ENCODE measurements at places on chromosomes 6 and 20. TPM values are rescaled to one million over a fixed set of nuclear protein-coding genes. Genes with fewer than 3 reads are reported as not detected.

Gene CCN6
- not detected for total RNA-seq

Gene RIPOR2
- total RNA-seq = 1.1 TPM

Gene ATP9A
- 23.2 TPM for total RNA-seq

Gene SLC17A9
- total RNA-seq = 7.9 TPM

Gene LAMA4
- total RNA-seq = 472 TPM

Gene FAM217A
- total RNA-seq = not detected

Gene CGA
- total RNA-seq = 0.28 TPM

Gene GJA10
- not detected for total RNA-seq

Gene PSORS1C2
- total RNA-seq = not detected

Gene SYTL3
- 6.8 TPM for total RNA-seq

Gene ABHD16B
- not detected for total RNA-seq

Gene PPP1R3D
- 5.4 TPM for total RNA-seq

Gene ZSCAN23
- 3.9 TPM for total RNA-seq

Gene PLAGL2
- 1.5 TPM for total RNA-seq

Gene GPR63
- total RNA-seq = 0.28 TPM

Gene F13A1
- not detected for total RNA-seq

Gene SRSF3
- 120 TPM for total RNA-seq

Gene PLAGL1
- 16.9 TPM for total RNA-seq

Gene RRP36
- 147 TPM for total RNA-seq

Gene CST4
- total RNA-seq = 0.77 TPM

Gene BMP7
- not detected for total RNA-seq

Gene RGL2
- total RNA-seq = 17.5 TPM

Gene SIRPD
- not detected for total RNA-seq

Gene DUSP22
- 18.0 TPM for total RNA-seq

Gene ADGRF5
- 43.1 TPM for total RNA-seq

Gene HIVEP1
- 11.3 TPM for total RNA-seq

Gene VGLL2
- not detected for total RNA-seq
